Trophoblast cell (in vitro differentiated cells and primary cell): ENCODE measurements at places on chromosomes 2 and 18.

GRCh38 chr2:47535996-47536395 is 133.0 kb downstream of the MSH2 start:
- DNase-seq = no peak

DNA sequence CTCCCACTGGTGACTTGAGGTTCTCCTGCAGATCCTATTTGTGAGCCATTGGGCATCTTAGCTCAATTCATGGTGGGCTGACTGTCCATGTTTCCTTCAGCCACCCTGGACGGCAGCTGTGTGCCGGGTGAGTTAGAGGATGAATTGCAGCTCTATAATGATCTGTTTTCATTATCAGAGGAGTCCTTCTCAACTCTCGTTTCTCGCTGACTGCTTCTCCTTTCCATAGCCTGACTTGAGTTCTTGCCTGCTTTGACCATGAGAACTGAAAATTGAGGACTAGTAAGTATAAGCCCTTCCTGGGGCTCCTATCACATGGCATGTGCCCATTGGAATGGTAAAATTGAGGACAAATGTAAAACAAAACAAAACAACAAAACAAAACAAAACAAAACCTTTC is 121.8 kb downstream of the CDC42EP3 start:
- DNase-seq = no peak

GRCh38 chr18:36354989-36355388 is 57.5 kb downstream of the FHOD3 start:
- DNase-seq = no peak

DNA sequence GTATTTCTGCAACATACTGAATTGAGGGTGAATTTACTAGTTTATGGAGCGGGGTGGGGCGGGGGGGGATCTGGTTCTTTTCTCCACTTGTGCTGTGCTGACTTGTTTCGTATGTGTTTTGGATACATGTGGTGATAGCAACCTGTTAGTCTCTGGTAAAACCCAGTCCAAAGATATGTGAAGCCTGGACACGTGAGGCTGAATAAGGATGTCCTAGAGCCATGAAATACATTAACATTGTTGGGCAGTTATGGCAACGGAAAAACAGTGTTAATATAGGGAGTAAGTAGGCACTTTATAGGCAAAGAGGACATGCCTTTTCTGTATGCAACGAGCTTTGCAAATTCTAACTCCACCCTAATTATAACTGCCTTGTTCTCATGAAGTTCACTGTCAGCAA is 42.1 kb upstream of the NEMP2 start:
- DNase-seq = no peak

GRCh38 chr18:34795070-34795732 is 85.1 kb downstream of the DTNA start:
- DNase-seq = no peak

DNA sequence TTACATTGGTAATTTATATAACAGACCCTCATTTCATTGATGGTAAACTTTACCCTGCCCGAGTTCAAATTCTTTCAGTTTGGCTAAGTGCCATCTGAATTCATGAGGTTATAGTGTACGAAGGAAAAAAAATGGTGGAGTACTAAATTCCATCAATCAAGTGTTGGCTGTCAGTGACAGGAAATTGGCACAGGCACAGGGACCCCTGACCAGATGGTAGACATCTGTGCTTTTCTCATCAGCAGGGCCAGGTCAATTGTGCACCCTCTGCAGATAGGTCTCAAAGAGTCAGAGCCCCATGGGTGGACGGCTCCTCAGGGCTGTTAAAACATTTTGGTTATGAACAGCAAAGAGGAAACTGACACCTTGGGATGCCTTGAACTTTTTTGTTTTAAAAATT is 439.2 kb downstream of the SETBP1 start:
- DNase-seq = no peak

DNA sequence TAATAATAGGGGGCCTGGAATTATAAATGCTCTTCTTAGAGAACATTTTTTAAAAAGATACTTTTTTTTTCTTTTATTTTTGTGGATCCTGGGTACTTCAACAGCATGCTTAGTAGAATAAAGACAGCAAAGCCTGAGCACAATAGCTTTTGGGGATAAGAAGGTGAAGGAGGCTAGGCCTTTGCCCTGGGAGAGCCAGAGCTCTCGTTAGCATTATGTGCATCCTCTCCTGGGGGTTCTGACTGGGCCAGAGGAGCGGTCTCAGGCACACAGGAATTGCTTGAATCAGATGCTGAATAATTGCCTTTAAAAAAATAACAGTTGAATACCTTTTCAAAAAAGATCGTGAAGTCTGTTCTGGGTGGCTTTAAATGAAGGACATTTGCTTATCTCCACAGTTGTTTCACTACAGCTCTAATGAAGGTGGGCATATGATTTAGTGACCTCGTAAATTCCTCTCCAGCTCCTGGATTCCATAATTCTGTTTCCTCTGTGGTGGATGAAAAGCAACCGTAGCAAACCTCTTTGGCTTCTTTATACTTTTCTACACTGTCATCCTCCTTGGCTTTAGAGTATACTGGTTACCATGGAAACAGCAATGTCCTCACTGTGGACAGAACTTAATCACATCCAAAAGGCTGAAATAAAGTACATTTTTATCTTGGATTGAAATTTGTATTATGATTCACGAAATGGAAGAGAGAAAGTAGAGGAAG is 133.8 kb downstream of the MAIP1 start:
- no peak for DNase-seq

DNA sequence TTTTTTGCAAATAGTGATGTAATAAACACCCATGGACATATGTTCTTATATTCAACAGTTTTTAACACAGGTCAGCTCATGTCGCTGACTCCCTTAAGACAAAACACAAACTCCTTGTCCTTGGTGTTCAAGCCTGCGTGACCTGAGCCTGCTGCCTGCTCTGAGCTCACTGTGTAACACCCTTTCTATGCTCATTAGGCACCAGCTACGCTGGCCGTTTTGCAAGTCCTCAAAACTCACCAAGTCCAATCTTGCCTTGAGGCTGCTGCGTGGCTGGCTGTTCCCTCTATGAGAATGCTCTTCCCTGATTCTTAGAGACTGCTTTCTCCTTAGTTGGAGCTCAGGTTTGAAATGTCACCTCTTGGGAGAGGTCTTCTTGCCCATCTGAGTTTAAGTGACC is 100.5 kb upstream of the GLI2 start:
- no peak for DNase-seq

DNA sequence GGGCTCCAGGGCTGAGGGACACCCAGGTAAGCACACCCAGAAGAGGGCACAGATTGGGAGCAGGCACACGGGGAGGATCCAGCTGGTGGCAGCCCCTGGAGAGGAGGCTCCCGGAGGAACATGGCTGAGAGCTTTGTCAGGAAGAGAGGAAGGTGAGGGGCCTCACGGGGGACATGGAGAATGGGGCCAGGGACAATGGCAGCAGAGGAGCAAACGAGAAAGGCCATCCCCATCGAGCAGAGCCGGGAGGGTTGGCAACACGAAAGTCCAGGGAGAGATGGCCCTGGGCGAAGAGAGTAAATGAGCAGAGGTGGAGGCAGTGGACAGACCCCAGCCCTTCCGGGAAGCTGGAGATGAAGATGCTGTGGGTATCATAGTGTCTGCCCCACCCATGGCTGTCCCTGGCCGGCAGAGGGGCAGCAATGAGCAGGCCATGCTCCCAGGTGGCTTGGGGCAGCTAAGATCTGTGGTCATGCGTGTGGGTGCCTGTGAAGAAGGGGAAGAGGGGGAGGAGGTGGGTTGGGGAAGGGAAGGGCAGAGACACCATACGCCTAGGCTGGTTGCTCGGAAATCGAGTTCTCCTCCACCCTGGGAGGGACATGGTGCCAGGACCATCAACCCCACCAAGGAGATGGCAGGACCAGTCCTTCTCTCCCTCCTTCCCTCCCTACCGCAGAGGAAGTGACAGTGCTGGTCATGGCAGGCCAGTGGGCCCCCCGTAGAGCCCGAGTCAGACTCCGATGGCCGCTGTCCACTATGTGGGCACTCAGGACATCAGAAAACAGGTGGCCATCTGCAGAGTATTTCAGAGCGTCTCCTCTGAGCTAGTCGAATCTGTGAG is 191.7 kb downstream of the NDUFA10 start:
- DNase-seq = no peak

DNA sequence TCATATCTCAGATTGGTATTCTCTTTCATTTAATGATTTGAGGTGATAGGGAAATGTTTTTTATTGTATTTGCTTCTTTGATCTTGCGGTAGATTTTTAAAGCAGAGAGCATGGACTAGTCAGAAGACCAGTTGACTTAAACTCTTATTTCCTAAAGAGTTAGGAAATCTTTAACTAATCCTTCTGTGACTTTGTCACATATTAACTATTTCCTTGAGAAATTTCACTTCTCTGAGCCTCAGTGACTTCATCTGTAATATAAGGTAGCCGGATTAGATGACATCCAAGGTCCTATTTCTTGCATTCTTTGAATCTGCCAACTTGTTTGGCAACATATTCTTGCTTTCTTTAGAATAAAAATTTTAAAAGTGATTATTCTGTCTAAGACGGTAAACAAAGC is 55.6 kb downstream of the MTX2 start:
- no peak for DNase-seq
